ENCODE measurements at places on chromosomes 1 and 21.

DNA sequence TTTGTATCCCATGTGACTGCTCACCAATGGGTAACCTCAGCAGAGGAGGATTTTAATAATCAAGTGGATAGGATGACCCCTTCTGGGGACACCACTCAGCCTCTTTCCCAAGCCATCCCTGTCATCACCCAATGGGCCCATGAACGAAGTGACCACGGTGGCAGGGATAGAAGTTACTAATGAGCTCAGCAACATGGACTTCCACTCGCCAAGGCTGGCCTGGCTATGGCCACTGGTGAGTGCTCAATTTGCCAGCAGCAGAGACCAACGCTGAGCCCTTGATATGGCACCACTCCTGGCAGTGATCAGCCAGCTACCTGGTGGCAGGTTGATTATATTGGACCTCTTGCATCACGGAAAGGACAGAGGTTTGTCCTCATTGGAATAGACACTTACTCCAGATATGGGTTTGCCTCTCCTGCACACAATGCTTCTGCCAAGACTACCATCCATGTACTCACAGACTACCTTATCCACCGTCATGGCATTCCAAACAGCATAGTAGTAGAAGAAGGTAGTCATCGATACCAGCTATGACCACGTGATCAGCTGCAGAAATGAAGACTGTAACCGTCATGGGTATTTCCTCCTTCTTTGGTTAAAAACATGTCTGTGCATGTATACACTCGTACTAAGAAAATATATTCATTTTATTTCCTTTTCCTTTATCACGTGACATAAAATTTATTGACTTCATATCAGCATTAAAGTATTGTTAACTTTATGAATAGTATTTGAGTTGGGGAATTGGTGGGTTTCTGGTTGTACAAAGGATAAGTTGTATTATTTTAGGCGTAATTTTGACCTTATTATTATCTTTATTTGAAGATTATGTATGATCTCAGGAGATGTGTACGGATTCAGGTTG, 562.6 kb downstream of the PTPRU start:
- DNase-seq, result no peak

- no peak for DNase-seq
Observed at GRCh38 chr1:61050541-61051442, 31.6 kb upstream of the NFIA start.

GRCh38 chr1:108801101-108801500, 54.6 kb downstream of the STXBP3 start:
- DNase-seq, result no peak

DNA sequence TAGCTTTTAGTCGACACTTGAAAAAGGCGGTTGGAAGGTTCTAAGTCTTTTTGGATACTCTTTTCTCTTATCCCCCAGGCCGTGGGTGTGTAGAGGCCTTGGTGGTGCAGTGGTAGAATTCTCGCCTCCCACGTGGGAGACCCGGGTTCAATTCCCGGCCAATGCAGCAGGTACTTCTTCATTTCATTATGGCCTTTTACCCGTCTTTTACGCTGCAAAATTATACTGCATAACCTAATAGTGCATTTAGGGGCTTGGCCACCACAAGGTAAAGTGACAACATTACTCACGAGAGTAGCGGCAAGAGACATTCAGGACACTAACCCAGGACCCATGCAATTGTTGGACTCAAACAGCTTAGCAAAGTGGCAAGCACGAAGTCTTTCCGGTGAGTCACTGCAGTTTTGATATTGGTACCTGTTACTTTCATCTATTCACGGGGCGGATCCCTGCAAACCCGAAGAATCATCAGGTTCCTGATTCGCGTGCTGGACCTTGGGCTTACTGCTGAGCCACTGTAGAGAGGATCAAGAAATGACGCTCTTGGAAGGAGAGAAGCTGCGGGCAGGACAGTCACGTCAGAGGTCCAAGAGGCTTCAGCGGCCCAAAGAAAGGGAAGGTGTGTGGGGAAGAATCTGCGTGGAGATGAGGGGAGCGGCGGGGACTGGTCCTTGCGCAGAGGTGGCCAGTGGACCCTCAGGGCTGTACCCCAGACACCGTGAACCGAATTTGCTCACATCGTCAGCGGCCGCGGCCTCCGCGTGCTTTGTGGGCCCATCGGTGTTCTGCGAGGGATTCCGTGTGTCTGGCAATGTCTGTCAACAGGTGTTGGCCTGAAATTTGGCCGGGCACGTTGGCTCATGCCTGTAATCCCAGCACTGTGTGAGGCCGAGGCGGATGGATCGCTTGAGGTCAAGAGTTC, 12.9 kb upstream of the RNU1-4 start:
- DNase-seq, result peak; percentile 44

- no peak for DNase-seq
Observed at GRCh38 chr1:205565799-205566198, 61.3 kb downstream of the CDK18 start.

DNA sequence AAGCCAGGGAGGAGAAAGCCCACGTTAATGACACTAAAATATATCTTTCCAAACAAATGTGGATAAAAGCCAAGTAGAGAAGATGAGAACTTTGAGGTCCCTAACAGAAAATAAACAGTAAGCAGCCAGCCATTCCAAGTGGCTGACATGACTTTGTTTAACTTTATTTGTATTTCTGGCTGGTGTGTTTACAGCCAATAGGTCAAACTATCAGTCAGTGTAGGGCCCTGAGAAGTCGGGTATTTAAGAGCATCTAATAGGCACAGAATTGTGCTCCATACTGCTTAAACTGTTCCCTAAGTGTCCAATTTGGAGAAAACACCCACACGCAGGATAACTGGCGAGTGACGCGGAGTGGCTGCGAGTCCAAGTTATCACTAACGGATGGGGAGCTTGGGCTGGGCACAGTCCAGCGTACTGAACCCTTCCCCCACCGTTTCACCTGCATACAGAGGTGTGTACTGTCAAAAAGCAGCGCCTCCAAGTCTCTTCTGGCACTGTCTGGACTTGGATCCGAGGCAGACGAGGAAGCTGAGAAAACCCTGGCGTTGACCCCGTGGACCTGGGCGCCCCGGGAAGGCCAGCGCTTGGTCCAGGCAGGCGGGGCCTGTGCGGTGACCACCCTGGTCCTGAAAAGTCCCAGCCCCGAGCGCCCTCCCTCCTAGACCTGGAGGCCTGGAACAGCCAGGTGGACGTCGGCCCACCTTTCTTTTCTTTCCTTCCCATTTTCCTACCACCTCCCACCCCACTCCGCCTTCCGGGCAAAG, 662 bp upstream of the LGALS8 start:
- no peak for DNase-seq

DNA sequence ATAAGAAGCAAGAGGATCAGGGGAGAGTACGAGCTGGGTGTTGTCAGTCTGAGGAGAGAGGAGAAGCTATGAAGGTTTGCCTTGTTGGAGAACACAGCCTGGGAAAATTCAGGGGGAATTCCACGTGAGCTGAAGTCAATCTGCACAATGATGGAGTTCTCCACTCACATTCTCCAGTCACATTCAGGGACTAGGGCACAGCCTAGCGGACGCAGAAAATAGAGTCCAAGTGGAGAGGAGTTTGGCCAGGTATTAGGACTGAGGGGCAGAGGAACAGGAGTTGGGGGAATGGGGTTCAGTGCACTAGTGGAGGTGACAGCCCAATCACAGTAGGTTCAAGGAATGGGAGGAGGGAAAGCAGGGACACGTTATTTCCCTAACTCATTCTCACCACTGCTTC, 124.0 kb downstream of the KCNH1 start:
- DNase-seq, result no peak

DNA sequence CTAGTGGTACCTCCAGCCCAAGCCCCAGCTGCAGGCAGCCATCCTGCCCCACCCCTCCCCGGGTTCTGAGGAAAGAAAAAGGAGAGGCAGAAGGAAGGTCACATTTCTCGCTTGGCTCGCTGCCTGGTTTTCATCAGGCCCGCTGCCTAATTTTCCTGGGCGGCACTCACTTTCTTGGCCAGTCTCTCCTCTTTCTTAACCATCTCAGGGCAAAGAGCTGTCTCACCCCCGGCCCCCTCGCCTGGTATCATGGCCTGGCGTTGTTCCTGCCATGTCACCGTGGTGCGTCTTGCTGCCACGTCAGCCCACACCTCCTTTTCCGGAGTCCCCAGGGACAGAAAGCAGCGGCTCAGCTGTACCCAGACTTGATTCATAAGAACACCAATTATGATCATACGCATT, 26.6 kb upstream of the CASZ1 start:
- no peak for DNase-seq

GRCh38 chr1:216478238-216478637, 55.0 kb upstream of the USH2A start:
- DNase-seq, result no peak

DNA sequence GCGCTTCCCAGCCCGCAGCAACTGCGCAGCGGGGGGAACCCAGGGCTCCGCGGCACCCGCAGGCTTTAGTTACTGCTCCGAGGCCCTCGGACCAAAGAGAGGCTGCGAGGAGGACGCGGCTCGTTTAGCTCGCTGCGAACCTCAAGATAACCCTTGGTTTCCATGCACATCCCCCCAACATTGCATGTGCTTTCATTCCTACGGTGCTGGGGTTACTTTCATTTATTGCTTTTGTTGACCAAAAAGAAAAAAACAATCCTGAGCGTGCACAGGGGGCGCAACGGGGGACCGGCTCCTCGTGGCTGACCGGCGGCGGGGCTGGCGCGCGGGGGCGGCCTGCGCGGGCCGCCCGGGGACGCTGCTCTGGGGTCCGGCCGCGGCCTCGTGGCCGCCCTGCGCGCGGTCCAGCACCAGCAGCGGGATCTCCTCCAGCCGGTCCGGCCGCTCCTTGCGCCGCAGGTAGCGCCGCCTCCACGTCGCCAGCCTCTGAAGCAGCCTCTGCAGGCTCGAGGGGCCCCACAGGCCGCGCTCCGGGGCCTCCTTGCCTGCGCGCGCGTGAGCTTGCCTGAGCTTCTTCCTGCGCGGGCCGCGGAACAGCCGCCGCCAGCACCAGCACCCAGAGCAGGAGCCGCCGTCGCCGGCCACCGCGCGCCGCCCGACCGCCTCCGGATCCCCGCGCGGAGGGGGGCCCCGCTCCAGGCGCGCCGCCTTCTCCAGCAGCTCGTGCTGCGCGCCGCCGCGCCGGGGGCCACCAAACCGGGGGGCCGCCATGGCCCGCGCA, 77.4 kb downstream of the DESI2 start:
- DNase-seq, result no peak

- DNase-seq, result no peak
Observed at GRCh38 chr1:2185880-2186855, 8.4 kb downstream of the FAAP20 start.

DNA sequence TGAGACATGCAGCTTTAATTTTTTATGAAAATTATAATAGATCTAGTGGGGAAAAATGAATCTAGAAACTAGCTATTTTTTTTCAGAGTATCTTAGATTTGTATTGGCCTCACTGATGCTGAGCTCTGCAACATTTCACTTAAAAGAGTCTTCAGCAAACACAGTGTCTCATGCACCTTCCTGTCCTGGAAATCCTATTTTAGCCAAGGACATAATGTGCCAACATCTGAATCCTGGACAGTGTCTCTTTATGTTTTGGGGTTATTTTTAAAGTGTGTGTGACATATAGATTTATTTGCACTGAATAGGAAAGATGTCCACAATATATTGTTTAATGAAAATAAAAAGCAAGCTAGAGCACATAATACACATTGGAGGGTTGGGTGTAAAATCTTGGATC, 199.1 kb upstream of the FMN2 start:
- no peak for DNase-seq

DNA sequence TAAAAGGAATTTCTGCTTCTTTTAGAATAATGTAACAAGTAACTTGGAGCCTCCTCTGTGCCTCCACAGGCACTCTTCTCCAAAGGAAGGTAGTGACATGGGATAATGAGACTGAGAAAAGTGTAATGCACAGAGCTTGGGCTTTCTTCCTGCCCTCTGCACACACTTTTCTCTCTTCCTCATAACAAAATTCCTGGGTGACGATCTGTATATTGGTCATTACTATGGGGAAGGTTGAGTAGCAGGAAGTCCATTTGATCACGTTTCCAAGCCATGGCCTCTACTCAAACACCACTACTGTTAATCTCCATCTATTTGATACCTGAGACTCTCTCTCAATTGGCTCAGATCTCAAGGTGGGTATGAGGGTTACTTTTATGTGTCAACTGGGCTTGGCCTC, 113.9 kb downstream of the GRIK1 start:
- no peak for DNase-seq

DNA sequence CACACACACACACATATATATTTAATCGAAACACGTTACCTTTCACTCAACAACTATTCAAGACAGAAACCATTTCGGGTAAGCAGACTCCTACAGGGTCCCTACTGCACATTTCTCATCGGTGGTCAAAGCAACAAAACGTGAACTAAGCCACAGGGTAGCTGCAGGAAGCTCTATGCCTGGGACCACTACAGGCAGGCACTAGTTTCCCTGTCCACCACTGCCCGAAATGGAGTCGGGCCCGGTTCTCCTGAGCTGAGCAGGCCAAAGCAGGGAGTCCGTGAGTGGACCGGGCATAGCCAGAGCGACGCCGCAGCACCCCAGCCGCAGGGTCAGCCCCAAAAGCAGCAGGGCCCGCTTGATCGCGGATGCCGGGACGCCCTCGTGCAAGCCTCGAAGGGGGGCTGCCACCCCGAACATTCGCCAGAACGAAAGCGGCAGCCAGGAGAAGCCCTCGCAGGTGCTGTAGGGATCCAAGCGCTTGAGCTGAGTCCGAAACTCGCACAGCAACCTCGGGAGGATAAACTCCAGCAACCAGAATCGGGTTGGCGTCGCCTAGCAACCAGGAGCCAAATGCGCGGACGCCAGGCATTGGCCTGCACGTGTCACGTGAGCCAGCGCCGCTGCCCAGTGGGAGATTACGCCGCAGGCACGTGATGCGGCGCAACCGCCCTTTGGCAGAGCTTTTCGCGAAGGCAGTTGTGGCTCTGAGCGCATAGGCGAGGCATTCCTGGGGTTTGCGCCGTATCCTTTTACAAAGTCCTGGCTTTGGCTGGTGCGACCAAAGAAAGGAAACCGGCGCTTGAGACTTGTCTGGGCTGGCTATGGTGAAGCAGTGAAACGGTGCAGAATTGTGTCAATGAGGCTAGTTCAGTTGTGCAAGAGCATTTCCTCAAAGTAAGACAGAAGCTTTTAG, 13.9 kb upstream of the DDI2 start:
- DNase-seq, result peak; percentile 93

DNA sequence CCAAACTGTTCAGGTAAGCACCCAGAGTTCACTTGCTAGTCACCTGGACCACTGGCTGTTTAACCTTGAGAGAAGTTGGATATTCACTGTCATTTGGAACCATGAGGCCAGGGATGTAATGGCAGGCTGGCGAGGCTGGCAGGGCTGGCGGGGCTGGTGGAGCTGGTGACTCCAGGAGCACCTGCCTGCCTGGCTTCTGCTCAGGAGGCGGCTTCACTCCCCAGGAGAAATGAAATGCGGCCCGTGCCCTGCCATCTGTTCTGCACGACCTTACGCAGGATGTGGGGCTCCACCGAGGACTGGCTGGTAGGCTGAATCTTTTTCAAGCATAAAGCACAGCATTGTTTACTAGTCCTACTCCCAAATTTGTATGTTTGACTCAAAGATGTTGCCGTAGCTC, 22.7 kb upstream of the MX1 start:
- no peak for DNase-seq

Measured in CD4-positive, alpha-beta T cell treated with Interleukin-15 for 4 hours (primary cell).